ENCODE measurements at places on chromosomes 11 and 22. TPM values are rescaled to one million over a fixed set of nuclear protein-coding genes. Genes with fewer than 3 reads are reported as not detected.

The ADAMTS8 gene
- not detected for total RNA-seq

The POLDIP3 gene
- 81.1 TPM for total RNA-seq

The ANKRD49 gene
- 61.3 TPM for total RNA-seq

The ACTN3 gene
- total RNA-seq: 0.27 TPM

The MIAT gene
- 357 TPM for total RNA-seq

Measured in naive thymus-derived CD8-positive, alpha-beta T cell (primary cell).